CD8-positive, alpha-beta T cell (primary cell): ENCODE measurements at places on chromosomes 3 and 15.

DNA sequence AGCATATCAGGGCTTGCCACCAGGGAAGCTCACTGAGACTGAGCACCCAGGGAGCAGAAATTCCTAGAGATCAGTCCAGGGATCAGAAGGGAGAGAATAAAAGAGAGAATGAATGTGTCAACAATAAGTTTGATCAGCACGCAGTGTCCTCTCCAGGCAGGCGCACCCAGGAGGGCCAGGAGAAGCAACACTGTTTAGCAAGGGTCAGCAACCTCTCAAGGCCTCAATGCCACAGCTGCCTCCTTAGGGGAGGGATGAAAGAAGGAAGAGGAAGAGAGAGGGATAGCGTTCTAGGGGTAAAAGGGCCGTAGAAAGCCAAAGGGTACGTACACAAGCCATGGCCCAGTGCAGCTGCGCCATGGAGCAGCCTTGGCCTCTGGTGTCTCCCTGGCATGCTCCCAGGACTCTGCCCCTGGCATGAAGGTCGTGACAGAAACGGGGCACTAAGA is 399.8 kb downstream of the SHQ1 start:
- DNase-seq, result no peak

DNA sequence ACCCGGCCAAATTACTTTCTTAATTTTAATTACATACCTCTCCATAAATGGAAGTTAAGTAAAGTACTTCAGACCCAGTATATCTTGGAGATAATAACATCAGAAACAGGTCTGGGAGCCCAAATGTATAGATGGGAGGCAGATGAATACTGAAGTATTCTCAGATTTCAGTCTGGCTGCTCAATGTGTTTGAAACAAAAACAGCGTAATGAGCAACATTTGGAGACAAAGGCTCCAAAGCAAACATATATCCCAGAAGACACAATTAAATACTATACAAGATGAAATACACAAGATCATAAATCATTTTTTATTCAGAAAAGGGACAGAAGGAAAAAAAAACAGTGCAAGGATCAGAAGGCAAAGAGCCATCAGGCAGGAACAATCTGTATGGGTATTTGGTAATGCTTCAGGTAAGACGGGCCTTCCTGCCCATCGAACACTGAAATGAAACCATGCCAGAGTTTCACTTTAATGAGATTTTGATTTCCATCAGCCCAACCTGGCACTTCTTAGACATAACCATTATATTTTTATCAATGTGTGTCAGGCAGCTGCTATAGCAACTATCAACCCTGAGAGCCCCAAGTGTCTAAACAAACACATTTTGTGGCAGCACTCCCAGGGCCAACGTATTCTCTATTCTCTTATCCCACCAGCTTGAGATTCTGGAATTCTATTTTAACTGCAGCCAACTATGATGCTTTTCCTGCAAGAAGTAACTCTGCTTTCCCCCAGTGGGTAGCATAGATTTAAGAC is 210.8 kb downstream of the STT3B start:
- DNase-seq, result no peak

DNA sequence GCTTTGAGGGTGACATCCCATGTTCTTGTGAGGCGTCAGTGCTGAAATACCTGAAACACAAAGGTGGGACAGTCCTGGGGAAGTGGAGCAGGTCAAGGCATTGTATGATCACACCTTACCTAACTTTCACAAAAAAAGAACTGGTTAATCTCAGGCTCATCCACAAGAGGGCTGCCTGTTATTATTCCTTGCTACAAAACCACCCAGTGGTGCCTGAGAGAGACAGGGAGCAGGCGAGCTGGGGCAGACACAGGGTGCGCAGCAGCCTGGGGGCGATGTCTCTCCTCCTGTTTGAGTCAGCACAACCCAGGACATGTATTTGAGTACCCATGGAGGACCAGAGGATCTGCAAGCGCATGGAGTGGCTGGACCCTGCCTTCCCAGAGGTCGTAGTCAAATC is 316.8 kb upstream of the ATP10A start:
- no peak for DNase-seq

DNA sequence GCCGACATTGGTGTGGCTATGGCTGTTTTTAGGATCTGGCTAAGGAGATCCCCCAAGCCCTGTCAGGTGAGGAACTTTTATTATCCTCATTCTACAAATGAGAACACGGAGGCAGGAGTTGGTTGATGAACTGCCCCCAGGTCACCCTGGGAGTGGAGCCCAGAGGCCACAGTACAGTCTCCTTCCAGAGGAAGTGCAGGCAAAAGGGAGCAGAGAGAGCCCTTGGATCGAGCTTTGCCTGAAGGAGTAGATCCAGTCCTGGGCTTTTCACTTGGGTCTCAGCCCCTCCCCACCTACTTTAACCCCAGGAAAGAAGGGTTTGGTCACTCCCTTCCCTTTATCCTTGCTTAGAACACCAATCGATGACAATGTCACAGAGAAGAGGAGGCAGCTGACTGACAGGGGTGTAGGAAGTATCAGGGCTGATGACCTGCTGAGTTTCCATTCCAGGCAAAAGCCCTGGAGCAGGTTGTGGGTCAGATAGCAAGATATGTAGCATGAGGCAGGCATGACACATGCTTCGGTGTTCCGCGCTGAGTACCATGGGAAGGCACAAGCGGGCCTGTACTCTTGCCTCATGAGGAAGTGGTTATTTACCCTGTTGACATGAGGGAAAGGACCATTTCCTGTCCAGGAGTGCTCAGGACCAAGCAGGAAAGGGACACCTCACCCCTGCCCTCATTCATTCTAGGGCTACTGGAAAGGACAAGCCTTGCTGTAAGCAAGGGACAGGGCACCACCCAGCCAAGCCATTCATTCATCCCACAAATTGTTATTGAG is 5.8 kb upstream of the PLA2G4D start:
- no peak for DNase-seq

DNA sequence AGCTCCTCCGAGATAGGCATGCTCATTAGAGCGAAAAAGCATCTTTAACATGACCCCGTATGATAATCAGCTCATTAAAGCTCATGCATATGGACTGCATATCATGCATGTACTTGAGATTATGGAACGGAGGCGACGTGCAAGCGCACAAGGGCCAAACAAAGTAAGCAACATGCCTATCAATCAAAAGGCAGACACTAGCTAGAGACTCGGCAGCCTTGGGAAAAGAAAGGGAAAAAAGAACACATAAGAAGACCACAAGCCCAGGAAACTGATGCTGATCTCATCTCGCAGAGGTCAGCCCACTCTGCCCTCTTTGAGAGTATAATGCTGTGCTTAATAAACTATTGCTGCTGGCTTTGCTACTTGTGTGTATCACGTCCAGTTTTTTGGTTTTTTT is 2.6 kb upstream of the ACOX2 start:
- no peak for DNase-seq

GRCh38 chr15:39598958-39599845 is 18.3 kb downstream of the THBS1 start:
- no peak for DNase-seq

- no peak for DNase-seq
These were observed 37.7 kb upstream of the SAMMSON start for GRCh38 chr3:69961706-69962439.

DNA sequence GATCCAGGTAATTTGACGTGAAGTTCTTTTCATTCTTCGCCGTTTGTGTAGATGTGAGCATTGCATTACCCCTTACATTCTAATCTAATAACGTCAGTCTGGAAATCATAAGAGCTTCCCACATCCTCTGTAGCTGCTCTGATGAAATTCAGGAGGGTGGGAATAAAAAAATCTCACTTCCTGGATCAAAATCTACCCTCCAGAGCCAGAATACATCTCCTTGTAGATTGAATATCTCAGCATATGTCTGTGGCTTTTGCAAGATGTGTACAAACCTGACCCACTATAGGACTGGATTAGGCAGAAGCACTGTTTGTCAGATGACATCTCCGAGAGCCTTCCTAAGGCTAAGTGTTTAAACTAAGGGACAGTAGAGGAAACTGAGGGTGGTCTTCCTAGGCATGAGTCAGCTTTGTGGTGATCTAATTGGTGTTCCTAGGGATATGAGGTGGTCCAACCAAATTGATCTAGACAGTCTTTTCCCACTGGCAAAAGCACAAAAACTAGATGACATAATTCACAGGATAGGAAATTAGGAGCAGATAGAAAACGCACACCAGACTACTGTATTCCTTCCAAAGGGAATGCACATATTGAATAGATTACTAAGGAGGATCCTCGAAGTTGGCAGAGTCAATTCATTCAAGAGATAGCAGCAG is 216.3 kb upstream of the LRTM1 start:
- no peak for DNase-seq

DNA sequence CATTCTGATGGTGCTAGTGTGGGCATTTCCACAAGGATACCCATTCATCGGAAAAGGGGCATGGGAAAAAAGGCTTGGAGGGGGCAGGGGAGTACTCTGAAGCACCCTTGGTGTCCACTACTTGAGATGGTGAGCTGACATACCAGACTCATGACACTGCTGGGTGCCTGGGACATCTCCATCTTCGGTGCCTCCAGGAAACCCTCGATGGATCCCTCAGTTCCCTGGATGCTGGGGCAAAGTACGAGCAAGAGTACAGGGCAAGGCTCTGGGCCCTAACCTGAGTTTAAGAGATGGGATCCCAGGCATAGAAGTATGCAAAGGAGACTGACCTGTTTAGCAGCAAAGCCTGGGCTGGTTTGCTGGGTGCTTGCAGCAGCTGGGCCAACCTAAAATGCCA is 5.2 kb upstream of the IP6K1 start:
- DNase-seq, result no peak

DNA sequence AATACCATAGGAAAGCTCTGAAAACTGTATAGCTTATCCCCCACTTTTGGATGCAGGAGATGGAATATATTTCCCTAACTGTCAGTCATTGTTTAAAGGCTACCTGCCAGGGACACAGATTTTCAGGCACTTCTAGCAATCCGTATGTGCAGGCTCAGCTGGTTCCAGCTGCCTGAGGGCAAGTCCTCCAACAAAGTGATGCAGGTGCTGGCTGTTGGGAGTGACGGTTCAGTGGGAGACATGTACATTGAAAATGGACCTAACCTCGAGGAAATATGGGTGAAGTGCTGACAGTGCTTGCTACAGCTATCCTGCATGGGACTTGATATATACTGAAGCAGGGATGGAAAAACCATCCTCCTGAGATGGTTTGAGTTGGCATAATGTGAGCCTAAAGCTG is 153.1 kb upstream of the GAP43 start:
- DNase-seq, result no peak

GRCh38 chr15:60358935-60359682 is 38.7 kb downstream of the ANXA2 start:
- DNase-seq, result no peak

- DNase-seq, result peak; percentile 60
These were observed 3.6 kb downstream of the BCL6 start for GRCh38 chr3:187741403-187742350.

- DNase-seq, result no peak
These were observed 61.4 kb downstream of the ADCY5 start for GRCh38 chr3:123387532-123387931.

- no peak for DNase-seq
These were observed 955 bp downstream of the CDCP1 start for GRCh38 chr3:45145223-45145622.

DNA sequence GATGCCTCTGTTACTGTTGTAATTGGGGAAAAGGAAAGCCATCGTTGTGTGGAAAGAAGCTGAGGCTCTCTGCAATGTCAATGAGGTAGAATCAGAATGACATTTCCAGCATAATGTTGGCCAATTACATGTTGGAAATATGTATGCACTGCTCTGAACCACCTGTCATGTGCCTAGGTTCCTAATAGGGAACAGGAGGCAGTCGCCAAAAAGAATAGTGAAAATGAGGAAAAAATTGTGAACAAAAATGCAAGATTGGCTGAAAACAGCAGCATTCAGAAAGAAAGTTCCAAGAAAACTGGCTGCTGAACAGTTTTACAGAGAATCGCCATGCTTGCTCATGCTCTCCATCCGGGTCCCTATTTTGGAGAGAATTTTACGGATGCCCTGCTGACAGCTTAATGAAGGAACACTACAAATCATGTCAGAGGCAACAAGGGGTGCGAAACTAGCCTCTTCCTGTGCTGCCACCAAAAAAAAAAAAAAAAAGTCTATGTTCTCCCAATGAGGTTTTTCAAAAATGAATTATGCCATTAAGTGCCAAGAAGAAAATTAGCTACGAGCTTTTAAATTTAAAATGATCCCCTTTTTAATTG is 305.9 kb upstream of the ARRDC4 start:
- no peak for DNase-seq

- DNase-seq, result no peak
These were observed 141.2 kb upstream of the GMNC start for GRCh38 chr3:191003742-191004141.

GRCh38 chr3:23217872-23218554 is 14.9 kb downstream of the UBE2E2 start:
- no peak for DNase-seq

DNA sequence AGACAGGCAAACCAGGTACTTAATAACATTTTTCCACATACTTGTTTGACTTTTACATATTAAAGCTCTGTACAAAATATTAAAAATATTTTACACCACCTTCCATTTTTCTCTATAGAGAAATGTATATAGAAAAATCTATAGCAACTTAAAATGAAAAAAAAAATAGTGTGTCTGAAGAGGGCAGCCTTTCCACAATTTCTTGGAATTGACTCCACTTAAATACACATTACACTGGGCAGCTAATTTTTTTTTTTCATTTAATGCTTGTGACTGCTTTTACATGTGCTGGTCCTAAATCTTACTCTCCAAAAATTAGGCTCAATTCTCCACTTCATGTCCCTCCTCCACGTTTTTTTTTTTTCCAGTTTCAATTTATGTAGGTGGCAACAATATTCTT is 427.0 kb upstream of the RBMS3 start:
- DNase-seq, result no peak
